COR-L47 (cell line): ENCODE measurements at places on chromosomes 12 and 14.
A peak's percentile ranks its signal among the peaks of the same experiment; 100 is the strongest.

DNA sequence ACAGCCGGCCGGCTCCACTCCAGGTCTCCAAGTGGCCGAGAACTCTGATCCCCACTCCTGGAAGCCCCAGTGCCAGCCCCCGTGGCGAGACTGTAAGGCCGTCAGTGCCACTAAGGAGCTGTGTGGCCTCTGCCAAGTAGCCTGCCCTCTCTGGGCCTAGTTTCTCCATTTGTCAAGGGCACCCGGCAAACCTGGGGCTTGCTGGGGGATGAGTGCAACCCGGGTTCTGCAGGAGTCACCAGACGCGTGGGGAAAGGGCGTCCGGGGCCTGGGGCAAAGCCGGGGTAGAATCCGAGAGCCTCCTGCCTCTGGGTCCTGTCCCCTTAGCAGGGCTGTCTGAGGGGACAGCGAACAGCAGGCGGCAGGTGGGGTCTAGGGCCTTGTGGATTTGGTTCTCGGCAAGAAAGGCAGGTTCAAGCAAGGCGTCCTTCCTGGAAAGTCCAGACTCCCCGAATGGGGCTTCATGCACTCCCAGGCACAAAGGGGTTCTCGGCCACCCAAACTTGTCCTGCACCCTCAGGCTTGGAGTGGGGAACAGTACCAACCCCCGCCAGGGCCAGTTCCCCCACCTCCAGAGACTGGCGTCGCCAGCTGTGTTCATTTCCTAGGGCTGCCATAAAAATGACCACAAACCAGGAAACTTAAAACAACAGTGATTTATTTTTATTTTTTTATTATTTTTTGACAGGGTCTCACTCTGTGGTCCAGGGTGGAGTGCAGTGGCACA is 56.0 kb downstream of the NCOR2 start:
- DNase-seq: no peak

DNA sequence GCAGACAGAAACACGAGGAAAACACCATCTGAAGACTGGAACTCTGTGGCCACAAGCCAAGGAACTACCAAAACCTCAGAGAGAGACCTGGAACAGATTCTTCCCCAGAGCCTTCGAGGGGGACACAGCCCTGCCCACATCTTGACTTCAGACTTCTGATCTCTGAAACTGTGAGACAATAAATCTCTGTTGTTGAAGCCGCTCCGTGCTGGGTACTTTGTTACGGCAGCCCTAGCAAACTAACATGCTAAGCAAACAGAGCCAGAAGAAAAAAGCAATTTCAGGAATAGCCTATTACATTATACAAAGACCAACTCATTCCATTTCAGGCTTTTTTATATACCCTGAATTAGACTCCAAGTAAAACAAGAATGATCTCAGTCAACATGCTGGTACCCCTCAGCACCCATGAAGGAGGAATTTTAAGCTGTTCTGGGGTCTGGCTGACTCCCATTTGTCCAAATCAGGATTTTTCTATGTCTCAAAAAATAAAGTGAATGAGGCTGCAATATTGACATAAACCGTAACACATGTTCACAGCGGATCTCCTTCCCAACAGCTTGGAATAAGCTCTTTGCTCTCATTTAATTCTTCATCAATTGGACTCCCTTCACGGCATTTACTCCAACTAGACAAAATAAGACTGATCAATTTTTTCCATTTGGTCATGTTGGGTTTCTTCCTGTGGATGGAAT is 190.1 kb downstream of the FOXN3 start:
- no peak for DNase-seq

- DNase-seq: no peak
Observed at GRCh38 chr14:24259282-24260025, 3.5 kb downstream of the TGM1 start.

- peak; percentile 94 for DNase-seq
Observed at GRCh38 chr12:124512667-124513296, 54.6 kb downstream of the NCOR2 start.

DNA sequence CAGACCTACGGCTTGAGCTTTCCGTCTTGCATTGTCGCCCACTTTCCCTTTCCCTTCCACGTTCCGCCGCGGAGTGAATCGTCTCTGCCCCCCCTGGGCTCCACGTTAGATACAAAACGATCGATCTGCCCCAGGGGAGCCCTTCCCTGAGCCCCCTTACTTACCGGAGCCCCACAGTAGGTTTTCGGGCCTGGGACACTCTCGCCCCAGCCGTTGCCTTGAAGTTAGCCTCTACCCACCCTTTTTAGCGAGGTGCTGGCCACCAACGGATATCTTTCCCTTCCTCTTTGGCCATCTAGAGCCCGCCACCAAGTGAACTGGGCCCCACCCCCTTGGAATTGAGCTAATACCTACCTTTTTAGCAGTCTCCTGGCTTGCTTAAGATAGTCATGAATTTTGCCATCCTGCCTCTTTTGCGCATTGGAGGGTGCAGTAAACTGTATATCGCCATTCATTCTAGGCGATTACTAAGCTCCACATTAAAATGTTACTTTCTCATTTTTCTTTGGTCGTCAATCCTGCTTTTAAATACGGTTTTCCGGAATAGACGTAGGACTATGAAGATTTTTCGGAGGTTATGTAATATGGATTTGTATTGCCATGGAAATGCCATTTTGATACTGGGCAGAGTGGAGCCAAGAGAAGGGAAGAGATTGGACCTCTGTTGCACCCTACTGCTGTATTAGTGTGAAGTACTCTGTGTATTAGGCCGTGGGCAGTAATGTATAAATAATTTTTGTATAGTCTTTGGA is 764 bp downstream of the RBM25 start:
- peak; percentile 21 for DNase-seq

- no peak for DNase-seq
Observed at GRCh38 chr12:129746318-129746717, 157.5 kb downstream of the TMEM132D start.

GRCh38 chr12:11500188-11500860 is 105.0 kb upstream of the PRB2 start:
- no peak for DNase-seq

GRCh38 chr14:74612350-74613021 is 449 bp upstream of the LTBP2 start:
- DNase-seq: peak; percentile 70

- peak; percentile 64 for DNase-seq
Observed at GRCh38 chr12:106774808-106775524, 484 bp downstream of the RIC8B start.

DNA sequence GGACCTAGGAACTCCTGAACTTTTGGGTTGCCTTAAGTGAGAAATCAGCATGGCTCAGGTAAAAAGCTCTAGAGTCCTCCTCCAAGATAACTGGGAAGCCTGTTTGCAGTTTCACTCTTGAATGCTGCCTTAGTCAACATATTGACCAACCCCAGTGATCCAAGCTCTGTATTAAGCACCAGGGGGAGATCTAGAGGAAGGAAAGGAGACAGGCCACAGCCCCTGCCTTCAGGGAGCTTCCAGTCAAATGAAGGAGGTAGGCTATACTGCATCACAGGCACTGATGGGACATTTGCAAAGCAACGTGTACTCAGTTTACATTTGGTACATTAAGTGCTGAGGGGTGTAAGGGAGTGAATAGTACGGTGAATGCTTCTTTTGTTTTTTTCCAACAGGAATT is 1.2 kb upstream of the CSAD start:
- no peak for DNase-seq

GRCh38 chr12:121162384-121162783 is 29.7 kb downstream of the P2RX7 start:
- no peak for DNase-seq

- no peak for DNase-seq
Observed at GRCh38 chr14:55388160-55388559, 23.5 kb downstream of the ATG14 start.

- DNase-seq: peak; percentile 38
Observed at GRCh38 chr12:88993651-88994050, 358.6 kb downstream of the DUSP6 start.

DNA sequence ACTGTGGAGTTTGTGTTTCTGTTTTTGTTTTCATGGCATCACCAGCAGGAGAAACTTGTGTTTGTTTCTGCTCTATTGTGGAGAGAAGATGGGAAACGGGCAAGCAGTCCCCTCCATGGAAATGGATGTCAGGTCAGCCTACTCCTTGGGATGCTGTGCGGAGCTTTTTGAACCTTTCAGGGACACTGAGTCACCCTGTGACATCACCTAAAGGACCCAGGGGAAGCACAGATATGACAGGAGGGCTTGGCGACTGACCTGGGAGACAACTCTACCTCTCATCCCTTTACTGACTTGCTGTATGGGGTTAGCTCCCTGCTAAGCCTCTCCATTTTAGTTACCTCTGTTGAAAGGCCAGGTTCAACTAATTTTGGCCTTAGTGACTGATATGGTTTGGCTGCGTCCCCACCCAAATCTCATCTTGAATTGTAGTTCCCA is 706.9 kb upstream of the TMEM132C start:
- no peak for DNase-seq

GRCh38 chr12:124160097-124160756 is 134.7 kb upstream of the RFLNA start:
- no peak for DNase-seq

DNA sequence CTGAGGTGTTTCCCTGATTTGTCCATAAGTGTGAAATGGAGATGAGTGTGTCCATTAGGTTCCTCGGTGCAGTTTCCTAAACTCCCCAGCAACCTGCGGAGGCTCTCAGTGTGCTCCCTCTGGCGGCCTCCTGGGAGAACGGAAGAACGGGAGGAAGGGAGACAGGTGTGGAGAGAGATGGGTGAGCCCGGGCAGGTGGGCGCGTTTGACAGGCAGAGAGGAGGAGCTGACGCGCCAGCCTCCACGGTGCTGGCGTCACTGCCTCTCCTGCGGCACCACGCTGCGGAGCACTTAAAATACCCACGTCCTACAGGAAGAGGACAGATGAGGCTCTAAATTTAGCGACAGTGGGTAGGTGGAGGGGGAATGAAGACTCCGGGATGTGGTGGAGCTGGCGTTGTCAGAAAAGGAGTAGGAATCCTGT is 26.8 kb upstream of the PEX5 start:
- DNase-seq: peak; percentile 55

DNA sequence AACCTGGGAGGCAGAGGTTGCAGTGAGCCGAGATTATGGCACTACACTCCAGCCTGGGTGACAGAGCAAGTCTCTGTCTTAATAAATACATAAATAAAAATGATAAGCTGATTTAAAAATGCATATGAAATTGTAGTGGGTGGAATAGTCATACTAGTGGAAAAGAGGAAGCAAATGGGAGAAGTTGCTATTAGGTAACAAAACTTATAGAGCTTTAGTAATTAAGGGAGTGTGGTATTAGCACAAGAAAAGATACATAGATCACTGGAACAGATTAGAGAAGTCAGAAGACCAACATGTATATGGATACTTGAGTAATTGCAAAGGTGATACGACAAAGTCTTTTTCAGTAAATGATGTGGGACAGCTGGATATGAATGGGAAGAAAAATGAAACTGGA is 26.5 kb downstream of the TECPR2 start:
- DNase-seq: no peak

- no peak for DNase-seq
Observed at GRCh38 chr14:36324897-36325296, 4.5 kb upstream of the MBIP start.

DNA sequence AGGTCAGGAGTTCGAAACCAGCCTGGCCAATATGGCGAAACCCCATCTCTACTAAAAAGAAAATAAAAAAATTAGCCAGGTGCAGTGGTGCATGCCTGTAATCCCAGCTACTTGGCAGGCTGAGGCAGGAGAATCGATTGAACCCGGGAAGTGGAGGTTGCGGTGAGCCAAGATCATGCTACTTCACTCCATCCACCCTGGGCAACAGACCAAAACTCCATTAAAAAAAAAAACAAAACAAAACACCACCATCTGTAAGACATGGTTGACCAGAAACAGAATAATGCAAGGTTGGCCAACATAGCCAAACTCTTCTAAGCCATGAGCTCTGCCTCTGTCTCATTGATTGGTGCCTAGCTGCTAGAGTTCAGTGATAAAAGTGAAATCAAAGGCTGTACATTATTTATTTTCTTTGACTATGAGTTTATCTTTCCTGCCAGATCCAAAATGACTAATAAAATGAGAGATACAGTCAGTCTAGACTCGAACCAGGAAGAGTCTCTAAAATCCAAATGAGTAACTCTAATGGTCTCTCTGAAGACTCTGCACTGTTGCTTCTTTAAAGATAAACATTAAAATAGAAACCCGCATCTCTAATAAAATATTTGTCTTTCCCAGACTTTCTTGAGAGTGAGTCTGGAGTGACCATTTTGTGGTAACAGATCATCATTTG is 404.7 kb downstream of the DAD1 start:
- DNase-seq: no peak

GRCh38 chr12:43579206-43579605 is 27.2 kb upstream of the ADAMTS20 start:
- DNase-seq: no peak

DNA sequence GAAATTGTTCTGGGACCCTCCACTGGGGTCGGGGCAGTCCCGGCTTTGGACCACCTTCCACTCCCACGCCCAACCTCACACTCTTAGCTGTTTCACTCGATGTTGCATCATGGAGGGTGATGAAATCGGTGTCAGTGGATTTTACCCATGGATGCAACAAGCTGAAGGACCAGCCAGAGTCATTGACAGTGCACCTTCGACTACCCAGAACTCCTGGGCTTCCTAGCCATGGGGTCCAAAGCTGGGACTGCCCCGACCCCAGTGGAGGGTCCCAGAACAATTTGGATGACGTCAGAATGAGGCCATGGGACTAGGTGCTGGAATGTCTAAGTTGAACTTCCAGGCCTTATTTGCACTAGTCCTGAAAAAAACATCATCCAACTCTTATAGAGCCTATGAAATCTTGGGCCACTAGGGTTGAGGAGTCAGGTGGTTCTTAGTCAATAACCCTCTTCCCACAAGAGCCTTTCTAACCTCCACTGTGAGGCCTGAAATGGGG is 882 bp upstream of the IL23A start:
- no peak for DNase-seq

DNA sequence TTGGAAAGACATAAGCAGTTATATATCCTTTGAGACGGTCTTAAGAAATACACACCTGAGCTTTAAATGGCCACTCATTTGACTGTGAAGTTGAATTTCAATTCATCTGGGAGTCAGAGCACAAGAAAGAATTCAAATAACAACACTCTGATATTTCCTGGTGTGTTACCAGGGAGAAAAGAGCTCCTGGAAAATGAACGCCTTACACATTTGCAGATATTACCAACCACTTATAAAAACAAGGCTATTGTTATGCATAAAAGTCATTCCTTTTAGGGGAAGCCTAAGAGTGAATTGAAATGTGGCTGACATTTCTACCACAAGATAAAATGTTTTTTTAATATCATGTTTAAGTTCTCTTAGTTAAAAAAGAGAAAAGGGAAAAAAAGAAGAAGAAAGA is 229.2 kb upstream of the PLEKHG7 start:
- DNase-seq: no peak

DNA sequence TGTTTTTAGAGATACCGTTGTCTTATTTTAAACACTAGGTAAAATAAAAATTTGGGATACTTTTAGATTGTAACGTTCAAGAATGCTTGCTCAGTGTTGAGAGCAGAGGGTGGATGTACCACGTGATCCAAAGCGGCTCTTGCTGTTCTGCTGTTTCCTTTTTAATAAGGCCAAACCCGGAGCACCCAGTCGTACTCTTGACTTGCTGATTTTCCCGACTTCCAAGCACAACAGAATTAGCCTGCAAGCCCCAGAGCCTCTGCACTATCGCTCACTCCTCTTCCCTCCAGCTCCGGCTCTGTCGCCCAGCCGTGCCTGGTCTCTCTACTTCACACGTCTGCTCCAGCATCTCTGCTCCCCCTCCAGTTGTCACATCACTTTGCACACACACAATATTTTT is 77.3 kb downstream of the EMP1 start:
- DNase-seq: no peak

GRCh38 chr12:122918827-122919226 is 22.9 kb upstream of the VPS37B start:
- DNase-seq: no peak
